ENCODE measurements at places on chromosomes 12 and 14.

DNA sequence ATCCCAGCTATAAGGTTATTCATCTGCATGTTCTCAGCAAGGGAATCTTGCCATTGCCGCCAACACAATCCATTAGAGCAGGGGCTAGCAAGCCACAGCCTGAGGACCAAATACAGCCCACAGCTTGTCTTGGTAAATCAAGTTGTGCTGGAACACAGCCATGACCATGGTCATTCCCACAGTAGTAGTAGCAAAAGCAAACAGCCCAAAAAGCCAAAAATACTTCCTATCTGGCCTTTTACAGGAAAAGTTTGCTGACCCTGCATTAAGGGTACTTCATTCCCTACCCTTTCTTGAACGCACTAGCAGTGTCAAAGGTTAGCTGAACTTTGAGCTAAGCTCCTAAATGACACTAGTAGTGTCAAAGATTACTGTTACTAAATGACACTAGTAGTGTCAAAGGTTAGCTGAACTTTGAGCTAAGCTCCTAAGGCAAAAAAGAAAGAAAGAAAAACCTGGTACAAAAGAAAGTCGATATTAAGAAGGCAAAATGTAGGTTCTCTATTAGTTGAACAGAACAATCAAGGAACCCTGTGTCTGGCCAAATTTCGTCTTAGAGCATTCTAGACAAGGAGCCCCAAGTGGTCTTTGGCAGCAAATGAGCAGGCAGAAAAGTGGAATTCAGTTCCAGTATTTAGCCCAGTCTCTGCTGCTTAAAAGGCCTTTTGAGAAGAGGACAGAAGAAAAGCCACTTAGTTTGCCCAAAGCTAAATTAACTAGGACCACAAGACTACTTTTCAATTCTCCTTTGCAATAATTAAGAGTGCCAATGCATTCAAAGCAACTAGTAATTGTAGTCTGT lies 67.7 kb downstream of the NT5DC3 start:
- DNase-seq = no peak

- DNase-seq = no peak
These were observed 1.2 kb downstream of the CDK2AP1 start for GRCh38 chr12:123270214-123271000.

GRCh38 chr12:115756804-115757203 lies 520.7 kb downstream of the MED13L start:
- no peak for DNase-seq

DNA sequence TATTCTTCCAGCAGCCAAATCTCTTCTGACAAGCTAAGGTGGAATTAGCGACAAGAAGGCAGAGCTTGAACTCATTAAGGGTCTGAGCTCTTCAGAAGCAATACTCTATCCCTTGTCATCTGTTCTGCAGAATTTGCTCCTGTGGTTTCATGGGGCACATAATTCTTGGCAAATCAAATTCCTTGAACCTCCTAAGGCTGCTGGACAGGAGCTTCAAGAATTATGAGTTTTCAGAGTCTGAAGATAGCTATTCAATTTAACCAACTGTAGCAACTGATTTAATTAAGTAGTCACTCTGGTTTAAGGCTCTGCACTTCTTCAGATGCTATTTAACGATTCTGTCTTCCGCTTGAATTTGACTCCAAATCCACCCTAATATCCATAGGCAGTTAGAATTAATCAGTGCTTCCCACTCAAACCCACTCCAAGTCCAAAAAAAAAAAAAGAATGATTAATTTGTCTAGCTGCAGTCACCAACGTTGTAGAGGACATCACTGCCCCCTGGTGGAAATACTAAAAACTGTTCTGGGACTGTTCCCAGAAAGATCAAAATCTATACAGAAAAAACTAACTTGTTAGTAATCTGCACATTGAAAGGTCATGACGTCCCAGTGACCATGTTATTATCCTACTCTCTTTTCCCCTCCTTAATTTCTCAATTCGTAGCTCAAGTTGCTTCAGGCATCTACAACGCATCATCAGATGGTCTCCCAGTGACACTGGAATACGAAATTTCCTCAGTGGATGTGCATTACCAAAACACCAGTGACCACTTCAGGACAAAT lies 169.9 kb downstream of the KIF21A start:
- DNase-seq = no peak

DNA sequence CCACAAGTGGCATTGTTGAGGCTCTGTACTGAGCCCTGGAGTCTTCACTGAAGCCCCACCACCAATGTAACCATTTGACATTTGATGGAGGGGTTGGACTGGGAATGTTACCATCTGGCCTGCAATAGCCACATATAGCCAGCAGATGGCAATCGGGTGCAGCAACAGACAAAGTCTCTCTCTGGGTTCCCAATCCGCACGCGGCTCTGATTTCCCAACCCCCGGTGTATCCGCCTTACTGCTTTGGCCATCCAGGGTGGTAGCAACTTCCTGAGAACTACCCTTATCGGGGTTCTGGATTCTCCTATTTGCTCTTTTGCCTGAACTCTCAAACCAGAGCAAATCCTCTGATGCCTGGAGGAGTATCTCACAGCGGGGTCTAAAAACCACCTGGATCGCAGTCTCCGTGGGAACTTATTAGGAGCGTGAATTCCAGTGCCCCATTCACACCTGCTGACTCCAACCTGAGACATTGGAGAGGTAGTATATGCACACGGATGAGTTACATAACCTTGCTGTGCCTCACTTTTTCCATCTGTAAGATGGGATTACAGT lies 14.2 kb downstream of the VRTN start:
- peak; percentile 42 for DNase-seq

DNA sequence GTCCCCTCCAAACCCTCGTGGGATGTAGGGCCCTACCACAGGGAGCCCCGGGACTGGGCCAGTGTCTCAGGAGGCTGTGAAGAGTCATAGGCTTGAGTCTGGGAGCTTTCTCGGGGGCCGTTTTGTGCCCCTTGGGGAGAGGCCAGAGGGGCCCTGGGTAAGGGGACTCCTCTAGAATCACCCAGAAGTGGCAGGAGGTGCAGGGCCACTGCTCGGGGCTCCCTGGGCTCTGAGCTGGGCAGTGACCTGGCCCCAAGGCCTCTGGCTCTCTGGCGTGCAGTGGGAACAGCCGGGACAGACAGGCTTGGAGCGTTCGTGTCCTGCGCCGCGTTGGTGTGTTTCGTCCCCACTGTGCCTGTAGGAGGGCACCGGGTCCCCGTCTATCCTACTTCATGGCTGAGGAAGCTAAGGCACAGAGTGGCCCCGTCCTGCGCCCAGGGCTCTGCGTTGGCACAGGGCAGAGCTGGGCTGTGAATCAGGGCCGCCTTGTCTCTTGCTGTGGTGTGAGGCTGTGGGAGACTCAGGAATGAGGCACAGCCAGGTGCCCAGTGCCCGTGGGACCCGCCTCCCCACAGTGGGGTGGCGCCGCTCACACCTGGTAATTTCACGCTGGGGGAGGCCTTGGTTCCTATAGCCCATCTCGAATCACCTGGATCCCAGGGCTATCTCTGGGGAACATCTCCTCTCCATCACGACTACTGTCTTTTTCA lies 23.8 kb upstream of the KIF26A start:
- DNase-seq = no peak
